Esophagus squamous epithelium (tissue), 5 donors: ENCODE measurements at places on chromosomes 5 and 9. TPM values are rescaled to one million over a fixed set of nuclear protein-coding genes. Genes with fewer than 3 reads are reported as not detected.

GRCh38 chr9:129211686-129212085 is 33.6 kb upstream of the IER5L start:
- no peak for DNase-seq

DNA sequence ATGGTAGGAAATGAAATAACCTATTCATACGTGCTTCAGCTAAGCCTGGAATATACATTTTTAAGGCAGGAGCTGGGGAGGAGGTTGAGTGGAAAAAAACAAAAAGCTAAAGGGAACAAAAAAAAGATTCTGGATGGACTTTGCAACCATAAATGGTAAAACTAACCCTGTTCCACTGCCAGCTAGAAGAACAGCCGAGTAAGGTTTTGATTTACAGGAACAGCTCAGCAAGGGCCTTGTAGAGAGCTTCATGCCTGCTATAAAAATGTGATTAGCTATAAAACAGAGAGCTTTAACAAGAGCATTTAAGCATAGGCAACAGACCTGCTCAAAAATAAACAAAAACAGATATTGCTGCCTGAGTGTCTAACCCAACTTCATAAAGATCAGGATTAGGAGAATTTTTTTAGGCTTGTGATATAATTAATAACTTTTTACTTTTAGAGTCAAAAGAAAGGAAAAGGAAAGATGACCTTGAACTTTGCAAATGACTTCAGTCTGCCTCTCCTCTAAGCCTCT is 194.8 kb downstream of the FBXL7 start:
- DNase-seq: no peak

- DNase-seq: no peak
Observed at GRCh38 chr5:179253730-179254129, 91.5 kb downstream of the ADAMTS2 start.

WDR41 gene
- 17.4 TPM for total RNA-seq

GRCh38 chr5:6823996-6824395 is 110.8 kb downstream of the TENT4A start:
- no peak for DNase-seq

ZNF354B gene
- total RNA-seq: 19.3 TPM

GRCh38 chr5:103532086-103532734 is 30.4 kb downstream of the NUDT12 start:
- DNase-seq: no peak

SLC6A7 gene
- not detected for total RNA-seq

GRIN3A gene
- total RNA-seq: not detected

DNA sequence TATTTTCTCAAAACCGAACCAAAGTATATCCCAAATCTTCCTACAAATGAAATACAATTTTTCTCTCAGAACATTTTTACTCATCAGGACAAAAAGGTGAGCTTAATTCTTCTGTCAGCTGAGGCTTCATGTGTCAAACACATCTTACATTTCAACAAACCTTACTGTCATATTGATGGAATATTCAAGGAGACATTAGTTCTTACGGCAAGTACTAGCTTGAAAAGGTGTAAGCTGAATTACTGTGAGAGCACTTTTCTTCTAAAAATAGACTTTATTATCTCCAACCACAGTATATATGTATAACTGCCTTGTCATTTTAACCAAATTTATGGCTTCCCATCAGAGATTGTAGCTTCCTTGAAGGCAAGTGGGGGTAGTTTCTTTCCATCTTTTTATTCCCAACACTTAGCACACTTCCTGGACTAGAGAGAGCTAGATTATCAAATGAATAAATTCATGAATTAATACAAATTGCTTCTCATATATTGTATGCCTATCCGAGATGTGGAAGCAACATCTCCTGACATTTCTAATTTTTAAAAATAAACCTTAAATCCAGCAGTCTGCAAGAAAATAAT is 822.7 kb upstream of the DMAC1 start:
- no peak for DNase-seq

- no peak for DNase-seq
Observed at GRCh38 chr9:74803376-74804017, 84.2 kb downstream of the TRPM6 start.

- no peak for DNase-seq
Observed at GRCh38 chr9:131635892-131636291, 90.6 kb downstream of the PRRT1B start.

DNA sequence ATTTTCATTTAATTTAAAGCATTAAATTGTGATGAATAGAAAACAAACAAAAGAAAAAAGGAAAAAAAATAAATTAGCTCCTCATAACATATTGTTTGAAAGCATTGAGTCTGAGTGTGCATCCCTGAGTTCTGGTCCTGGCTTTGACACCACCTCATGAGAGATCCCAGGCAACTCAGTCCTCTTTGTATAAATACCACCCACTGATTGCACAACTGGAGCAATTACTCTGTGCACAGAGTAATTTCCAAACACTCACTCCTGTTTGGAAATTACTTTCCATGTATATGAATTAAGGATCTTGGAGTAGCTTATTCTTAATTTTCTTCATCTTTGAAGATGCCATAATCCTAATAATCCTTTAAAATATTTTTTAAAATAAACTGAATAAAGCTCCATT is 59.4 kb upstream of the C5orf46 start:
- no peak for DNase-seq

DNA sequence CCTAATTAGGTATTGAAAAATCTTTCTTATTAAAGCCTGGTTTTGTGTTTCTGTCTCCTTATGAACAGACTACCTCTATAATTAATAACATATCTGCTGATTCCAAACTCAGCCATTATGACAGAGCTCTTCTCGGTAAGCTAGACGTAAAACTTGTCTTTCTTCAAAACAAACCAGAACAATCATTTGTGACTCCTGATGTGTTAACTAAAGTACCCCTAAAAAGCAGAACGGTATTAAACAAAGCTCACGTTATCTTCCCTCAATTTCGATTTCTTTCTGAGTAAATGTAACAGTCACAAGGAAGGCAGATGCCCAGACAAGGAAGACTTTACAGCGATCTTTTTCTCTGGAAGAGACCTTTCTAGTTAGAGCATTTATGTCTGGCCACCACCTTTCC is 1.8 kb downstream of the SEMA5A start:
- no peak for DNase-seq
